PC-3 (cell line): ENCODE measurements at places on chromosomes 11 and 22.

DNA sequence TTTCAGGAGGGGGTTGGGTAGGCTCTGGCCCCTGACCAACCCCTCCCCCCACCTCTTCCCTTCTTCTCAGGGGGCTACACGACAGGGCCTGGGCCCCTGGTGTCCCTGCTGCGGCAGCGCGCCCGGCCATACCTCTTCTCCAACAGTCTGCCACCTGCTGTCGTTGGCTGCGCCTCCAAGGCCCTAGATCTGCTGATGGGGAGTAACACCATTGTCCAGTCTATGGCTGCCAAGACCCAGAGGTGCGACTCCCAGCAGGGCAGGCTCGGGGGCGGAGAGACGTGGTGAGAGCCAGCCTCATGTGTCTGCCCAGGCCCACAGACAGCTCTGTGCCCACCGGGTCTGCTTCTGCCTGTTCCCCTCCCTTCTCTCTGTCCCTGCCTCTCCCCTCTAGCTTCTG, 7.6 kb upstream of the GALR3 start:
- DNase-seq, result no peak

DNA sequence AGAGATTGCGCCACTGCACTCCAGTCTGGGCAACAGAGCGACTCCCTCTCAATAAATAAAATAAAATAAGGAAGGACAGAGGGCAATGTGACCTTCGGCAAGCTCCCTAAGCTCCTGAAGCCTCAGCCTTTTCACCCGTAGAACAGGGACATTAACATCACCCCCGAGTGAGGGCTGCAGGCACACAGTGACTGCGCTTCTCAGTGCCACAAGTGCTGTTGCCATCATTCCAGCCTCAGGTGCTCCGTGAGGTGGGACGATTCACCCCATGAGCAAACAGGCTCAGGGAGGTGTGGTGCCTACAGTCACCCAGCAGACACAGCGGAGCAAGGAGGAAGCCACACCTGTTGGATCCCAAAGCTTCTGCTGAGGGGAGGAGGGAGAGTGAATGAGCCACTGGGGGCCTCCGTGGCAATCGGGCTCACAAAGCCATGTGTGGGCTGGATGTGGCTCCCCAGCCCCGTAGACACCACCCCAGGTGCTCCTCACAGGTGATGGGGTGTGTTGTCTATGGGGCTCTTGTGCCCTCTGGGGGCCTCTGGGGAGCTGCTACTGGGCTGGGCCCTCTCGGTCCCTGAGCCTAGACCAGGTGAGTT, 9.1 kb upstream of the TCF20 start:
- peak; percentile 11 for DNase-seq

- no peak for DNase-seq
Measured at GRCh38 chr11:13538044-13538443, 42.2 kb upstream of the PTH start.

GRCh38 chr11:33507967-33508366, 192.7 kb downstream of the C11orf91 start:
- DNase-seq, result peak; percentile 31

DNA sequence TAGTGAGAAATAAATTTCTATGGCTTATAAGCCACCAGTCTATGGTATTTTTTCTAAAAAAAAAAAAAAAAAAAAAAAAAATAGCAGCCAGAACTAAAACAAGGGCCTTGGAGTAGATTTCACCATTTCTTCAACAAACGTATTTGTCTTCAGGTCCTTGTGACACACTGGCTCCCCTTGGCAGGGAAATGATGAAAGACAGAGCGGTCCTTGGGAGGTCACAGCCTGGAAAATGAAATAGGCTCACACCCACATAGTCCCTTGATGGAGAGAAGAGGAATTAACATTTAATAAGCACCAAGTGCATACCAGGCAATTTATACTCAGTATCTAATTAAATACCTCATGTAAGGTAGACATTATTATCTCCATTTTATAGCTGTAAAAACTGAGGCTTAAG, 25.7 kb upstream of the ACER3 start:
- DNase-seq, result no peak
